Stimulated activated CD8-positive, alpha-beta memory T cell treated with anti-CD3 and anti-CD28 coated beads, Interleukin-4, amount 100 ng/mL, for 4 hours (primary cell): ENCODE measurements at places on chromosomes 2 and 18.

DNA sequence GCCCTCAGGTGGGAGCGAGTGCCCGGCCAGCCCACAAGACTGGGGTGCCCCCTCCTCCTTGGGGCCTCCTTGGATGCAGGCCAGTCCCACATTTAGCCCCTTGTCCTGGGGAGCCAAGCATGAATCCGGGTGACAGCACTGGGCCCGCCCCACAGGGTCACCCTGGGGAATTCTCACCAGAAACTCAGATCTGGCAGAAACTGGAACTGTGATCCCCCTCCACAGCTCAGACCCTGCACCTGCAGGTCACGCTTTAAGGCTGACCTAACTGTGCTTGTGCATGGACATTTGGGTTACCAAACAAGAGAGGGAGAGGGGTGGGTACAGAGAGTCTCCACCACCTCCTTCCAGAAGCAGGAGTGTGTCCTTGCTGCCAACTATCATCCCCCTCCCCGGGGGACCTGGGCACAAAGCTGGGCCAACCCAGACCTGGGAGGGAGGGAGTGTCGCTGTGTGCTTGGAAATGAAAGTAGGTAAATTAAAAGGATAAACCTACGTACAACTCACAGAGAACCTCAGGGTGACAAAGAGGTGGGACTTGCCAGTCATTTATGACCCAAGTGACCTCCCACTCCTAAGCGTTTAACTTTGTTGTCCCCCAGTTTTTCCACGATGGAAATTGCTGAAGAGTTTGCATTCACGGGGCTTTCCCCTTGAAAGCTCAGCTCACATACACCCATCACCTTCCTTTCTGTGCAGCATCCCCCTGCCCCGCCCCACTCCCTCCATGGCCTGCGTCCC lies 9.1 kb downstream of the ITM2C start:
- DNase-seq, result no peak

GRCh38 chr18:36179562-36180355 lies 7.5 kb upstream of the MOCOS start:
- DNase-seq, result no peak

DNA sequence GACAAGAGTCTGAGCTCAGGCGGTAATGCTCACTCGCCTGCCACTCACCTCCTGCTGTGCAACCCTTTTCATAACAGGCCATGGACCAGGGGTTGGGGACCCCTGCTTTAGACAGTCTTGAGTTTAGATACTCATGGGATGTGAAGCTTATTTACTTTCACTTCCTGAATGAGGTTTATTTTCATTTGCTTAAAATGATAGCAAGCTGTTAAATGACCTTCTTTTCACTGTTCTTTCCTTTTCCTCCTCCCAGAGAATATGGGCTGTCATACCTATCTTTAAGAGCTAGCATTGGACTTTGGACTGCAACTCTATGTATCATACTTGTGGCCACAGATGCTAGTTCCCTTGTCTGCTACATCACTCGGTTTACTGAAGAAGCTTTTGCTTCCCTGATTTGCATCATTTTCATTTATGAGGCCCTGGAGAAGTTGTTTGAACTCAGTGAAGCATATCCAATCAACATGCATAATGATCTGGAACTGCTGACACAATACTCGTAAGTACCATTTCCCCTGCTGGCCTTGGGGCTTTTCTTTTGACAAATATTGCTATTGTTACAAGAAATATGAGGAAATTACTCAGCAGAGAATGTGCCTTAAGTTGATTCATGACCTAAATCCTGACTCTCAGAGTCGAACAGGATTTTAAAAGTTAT lies 168.5 kb downstream of the DPP4 start:
- DNase-seq, result no peak

GRCh38 chr2:171083451-171083850 lies 77.2 kb downstream of the TLK1 start:
- DNase-seq, result no peak

DNA sequence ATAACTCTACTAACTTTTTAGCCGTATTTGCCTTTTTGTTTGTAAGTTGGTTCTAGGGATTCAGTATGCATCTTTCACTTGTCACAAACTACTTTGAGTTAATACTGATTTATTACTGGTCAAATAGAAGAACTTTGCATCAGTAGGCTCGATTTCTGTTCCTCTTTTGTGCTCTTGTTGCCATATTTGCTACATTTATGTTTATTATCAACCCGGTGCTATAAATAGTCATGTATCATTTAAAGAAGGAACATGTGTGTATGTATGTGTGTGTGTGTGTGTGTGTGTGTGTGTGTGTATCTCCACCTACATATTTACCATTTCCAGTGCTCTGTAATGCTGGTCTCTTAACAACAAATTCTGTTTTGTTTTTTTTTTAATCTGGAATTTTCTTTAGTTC lies 79.6 kb upstream of the B3GNT7 start:
- DNase-seq, result no peak
